ENCODE measurements at places on chromosomes 1 and 21. TPM values are rescaled to one million over a fixed set of nuclear protein-coding genes. Genes with fewer than 3 reads are reported as not detected.

The RPS6KC1 gene
- polyA plus RNA-seq, result 24.6 TPM

GRCh38 chr1:211734359-211734758 lies 58.9 kb upstream of the NEK2 start:
- no peak for DNase-seq

DNA sequence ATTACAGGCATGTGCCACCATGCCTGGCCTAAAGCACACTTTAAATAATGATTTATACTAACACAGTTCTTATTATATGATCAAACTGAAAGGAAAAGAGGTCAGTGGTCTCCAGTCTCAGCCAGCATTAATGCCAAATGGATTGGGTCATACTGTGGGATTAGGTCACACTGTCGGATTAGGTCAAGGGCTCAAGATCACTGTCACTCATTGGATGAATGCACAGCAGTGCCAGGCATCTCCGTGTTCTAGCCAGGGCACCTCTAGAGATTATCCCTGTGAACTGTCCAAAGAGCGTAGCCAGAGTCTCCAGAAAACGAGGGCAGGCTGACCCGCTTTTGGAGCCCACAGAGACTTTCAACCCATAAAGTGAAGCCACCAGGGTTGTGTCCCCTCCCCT lies 70.9 kb downstream of the KCNN3 start:
- no peak for DNase-seq

- DNase-seq, result peak; percentile 79
Observed at GRCh38 chr1:52141513-52142219, at the start of gene ZFYVE9. Gene ZFYVE9 (plus strand): TSS chr1:52142089. CDS start chr1:52233207, 91,118 bp downstream.

The LAPTM5 gene
- 25.3 TPM for polyA plus RNA-seq
